NCI-H2081 (cell line): ENCODE measurements at places on chromosomes 2 and 18.
A peak's percentile ranks its signal among the peaks of the same experiment; 100 is the strongest.

DNA sequence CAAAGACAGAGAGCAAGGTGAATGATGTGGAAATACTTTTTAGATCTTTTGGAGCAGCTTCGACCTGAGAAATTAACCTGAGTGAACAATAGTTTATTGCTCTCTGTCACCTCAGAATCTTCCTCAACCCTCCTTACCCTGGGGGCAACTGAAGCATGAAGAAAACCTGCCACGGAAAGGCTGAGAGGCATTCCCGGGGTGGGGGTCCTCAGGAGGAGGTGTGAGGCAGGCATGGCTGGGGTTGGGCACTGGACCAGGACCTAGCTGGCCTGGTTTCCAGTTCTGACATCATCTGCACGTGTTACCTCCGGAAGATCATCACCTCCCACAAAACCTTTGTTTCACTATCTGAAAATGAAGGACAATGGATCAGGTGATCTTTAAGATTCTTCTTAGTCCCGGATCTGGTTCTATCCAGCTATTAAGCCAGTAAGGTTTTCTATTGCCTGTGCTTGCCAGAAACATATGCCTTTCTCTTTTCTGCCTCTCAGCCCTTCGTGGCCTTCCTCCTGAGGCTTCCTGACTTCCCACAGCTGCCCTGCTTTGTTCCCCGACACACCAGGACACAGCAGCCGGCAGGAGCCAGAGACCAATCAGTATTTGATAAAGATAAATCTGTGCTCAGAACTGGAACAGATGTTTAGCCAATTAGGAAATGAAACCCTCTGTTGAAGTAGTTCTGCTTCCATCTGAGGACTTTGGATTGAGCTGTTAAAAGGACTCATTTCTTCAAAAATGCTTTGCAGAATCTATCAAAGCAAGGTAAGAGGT is 232.5 kb downstream of the TDRD15 start:
- no peak for DNase-seq

DNA sequence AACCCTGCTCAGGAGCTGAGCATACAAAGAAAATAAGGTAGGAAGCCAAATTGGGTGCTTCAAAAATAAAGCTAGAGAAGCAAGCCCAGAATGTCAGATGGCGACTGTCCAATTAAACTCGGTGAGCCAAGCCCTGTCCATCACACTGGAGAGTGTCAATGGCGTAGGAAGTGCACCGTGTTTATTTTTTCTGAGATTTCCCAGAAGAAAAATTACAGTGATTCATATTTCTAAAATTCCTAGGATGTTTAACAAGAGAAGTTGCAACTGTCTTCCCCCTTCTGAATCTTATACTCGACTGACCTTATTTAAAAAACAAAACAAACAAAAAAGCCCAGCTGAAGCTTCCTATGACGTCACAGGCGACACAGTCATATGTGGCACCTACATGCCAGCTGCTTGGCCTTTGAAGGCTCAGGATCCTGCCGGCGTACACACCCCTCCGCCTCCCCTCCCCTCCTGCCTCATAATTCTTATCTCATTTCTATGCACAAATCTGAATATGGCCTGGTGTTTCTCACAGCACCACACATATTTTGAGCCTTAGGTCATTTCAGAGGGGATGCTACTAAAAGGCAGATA is 60.8 kb downstream of the MBP start:
- DNase-seq: no peak

DNA sequence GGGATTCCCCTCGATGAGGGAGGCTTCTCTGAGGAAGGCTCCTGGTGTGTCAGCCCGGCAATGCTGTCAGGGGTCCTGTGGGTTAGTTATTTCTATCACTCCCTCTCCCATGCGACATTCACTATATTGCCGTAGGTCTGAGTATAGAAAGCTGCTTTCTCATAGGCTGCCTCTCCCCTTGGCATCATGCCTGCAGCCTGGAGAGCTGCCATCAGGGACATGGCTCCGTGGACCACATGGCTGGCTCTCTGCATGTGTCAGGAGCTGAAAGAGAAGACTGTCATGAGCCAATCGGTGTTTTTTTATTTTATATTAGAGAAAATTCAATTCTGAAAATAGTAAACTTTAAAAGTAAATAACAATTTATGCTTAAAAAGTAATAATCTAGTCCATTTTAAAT is 198.0 kb downstream of the CDH20 start:
- DNase-seq: peak; percentile 29

GRCh38 chr2:219747637-219748036 is 120.2 kb downstream of the SLC4A3 start:
- no peak for DNase-seq

DNA sequence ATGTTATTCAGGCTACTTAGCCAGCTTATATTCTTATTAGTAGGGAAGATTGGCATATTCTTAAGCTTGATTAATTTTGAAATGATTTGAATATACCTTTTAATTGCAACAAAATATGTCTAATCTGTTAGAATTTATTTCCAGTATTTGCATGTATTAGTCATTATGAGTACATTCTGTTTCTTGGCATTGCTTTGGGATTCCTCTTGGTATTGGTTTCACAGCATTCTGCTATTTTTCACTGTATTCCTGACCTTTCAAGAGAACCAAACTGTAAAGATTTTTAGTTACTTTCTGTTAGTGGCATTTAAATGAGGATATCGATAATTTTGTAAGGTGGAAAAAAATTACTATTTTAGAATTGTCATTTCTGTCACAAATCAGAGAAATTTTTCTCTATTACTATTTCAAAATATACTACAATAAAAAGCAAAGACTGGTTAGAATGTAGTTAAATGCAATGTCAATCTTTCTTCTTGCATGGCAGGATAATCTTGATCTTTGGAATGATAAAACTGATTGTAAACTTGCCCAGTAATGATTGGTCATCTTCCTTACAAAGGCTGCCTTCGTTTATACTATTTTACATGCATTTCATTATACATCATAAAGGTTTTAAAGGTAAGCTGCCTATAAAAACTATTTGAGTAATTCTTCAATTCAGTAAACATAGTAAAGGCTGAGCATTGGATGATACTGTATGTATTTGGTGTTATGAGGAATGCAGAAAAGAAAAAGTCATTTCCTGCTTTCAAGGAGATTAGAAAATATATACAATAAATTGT is 86.1 kb downstream of the SLC4A10 start:
- no peak for DNase-seq

GRCh38 chr18:74194691-74195090 is 46.4 kb downstream of the TIMM21 start:
- no peak for DNase-seq

- DNase-seq: no peak
These were observed 27.2 kb downstream of the RTP5 start for GRCh38 chr2:241896746-241897201.

- DNase-seq: peak; percentile 4
These were observed 20.7 kb upstream of the MREG start for GRCh38 chr2:216034065-216034464.

- peak; percentile 69 for DNase-seq
These were observed 247.8 kb upstream of the SIX2 start for GRCh38 chr2:45256867-45257641.

DNA sequence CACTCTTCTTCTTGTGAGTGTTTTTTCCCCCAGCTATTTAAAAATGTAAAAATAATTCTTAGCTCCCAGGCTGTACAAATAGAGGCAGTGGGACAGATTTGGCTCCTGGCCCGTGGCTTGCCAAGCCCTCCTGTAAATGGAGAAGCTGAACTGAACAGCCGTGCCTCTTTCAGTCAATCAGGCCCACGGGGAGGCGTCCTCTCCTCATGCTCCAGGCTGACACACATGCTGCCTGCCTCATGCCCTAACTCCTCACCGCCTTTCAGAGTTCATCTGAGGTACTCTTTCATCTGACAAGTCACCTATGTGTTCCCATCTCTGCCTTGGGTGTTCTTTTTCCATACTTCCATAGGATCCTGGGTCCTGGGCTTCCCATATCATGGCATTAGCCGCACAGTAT is 58.9 kb downstream of the BMP10 start:
- DNase-seq: peak; percentile 49

DNA sequence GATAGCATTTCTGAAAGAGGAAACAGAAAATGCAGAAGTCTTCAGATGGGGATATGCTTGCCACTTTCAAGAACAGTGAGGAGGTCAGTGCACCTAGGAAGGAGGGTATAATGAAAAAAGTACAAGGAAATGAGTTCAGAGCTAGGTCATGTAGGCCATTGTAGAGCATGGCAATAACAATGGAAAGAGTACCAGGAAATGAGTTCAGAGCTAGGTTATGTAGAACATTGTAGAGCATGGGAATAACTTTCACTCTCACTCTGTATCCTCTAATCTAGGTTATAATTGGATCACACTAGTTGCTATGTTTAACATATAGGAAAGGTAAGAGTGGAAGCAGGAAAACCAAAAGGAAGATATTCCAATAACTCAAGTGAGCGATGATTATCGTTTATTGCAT is 12.3 kb downstream of the SCG2 start:
- DNase-seq: no peak

- no peak for DNase-seq
These were observed 114.2 kb downstream of the SGPP2 start for GRCh38 chr2:222538535-222538934.

DNA sequence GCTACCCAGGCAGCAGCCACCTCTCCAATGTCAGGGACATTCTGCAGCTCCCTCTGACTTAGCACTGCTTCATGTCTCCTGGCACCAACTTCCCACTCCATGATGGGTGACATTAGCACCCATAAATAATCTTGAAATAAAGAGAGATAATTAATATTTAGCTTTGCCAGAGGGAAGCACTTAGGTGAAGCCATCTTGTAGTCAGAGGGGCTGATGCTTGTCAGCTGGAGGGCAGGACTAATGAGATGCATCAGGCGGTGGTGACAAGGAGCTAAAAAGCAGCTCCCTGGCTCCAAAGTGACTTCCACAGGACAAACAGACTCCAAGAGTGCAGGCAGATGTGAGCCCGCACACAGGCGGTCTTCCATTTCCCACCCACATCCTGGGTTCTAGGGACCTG is 153.0 kb upstream of the ID2 start:
- no peak for DNase-seq

GRCh38 chr2:102420290-102420689 is 2.7 kb upstream of the IL18RAP start:
- no peak for DNase-seq

DNA sequence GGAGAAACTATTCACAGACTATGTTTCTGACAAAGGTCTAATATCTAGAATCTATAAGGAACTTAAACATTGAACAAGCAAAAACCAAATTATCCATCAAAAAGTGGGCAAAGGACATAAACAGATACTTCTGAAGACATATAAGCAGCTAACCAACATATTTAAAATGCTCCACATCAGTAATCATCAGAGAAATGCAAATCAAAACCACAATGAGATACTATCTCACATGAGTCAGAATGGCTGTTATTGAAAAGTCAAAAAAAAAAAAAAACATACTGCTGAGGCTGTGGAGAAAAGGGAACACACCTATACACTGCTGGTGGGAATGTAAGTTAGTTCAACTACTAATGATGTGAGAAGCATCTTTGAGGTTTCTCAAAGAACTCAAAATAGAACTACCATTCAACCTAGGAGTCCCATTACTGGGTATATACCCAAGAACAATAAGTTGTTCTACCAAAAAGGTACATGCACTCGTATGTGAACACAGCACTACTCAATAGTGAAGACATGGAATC is 220.4 kb upstream of the TFPI start:
- no peak for DNase-seq

DNA sequence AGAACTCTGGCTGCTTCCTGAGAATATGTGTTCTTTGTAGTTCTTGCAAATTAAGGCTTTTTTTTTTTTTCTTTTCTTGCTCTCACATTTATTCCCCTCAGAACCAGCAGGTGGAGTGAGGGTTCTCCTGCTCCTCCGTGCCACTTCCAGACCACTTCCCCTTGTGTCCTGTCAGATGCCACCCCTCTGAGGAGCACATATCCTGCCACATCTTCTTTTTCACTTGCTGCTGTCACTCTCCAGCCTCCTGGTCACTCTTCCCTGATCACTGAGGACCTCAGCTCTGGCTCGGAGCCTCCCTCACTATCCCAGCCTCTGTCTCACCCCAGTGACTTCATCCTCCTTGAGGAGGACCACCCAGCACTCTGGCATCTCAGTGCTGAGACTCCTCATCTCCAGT is 100.5 kb downstream of the TACR1 start:
- DNase-seq: no peak

- no peak for DNase-seq
These were observed 40.9 kb upstream of the MBP start for GRCh38 chr18:77173275-77174030.

GRCh38 chr18:27750014-27750413 is 426.9 kb downstream of the CDH2 start:
- DNase-seq: no peak

- no peak for DNase-seq
These were observed 166.6 kb downstream of the ACTR3 start for GRCh38 chr2:114056294-114057143.

DNA sequence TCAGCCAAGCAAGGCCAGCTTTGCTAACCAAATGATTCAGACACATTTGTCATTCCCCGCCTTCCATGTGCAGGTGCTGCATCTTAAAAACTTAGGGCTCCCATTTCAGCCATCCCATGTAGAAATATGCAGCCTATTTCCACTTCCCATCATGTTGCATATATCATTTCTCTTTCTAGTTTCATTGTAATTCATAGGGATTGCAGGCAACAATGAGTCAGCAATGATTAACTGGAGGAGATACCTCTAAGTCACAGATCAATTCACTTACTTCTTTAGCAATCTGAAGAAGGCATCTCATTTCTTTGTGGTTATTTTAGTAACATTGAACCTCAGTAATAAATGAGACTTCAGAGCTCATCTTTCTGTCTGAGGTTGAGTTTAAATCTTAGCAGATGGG is 276.1 kb upstream of the PKDCC start:
- DNase-seq: no peak

DNA sequence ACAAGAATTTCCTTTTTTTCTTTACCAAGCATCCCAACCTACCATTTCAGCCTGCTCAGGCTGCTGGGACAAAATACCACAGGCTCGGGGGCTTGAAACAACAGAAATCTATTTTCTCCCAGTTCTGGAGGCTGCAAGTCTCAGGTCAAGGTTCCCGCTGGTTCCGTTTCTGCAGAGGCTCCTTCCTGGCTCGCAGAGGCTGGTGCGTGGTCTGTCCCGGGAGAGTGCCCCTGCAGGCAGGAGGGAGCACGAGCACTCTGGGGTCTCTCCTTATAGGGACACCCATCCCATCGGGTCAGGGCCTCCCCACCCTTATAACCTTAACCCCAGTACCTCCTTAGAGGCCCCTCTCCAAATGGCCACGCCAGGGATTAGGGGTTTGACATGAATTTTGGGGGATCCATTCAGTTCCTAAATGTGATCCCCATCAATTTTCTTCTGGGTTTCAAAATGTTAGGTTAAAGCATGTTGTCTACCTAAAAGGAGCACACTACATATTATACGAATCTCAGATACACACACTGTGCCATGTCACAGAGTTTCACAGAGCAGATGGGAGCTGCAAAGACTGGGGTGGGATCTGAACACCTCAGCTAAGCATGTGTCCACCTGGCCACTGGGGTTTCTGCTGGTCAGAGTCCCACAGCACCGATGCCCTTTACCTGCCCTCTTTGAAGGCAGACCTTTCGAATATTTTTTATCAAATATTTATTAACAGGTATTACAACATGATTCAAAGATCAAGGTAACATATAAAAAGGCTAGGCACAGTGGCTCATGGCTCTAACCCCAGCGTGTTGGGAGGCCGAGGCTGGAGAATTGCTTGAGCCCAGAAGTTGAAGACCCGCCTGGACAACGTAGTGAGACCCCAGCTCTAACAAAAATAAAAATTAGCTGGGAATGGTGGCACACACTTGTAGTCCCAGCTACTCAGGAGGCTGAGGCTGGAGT is 17.6 kb upstream of the ADI1 start:
- DNase-seq: no peak
